AG09309 (cell line): ENCODE measurements at places on chromosomes 16 and 17.

DNA sequence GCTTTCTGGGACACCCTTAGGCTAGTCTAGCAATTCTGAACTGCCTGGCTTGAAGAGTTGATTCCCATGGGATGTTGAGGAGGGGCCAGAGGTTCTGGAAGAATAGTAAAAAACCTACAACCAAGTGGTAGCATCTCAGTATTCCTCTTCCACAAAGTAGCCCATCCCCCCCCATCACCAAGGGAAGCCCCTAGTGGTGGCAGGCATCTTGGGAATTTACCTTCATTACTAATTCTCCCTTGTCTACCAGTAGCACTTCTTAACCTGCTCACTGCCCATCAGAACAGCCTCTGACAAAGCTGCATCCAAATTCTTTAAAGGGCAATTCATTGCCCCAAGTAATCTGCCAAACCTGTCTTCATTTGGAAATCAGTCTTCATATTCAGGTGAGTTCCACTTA lies 12.8 kb upstream of the RAB11FIP4 start:
- no peak for DNase-seq

DNA sequence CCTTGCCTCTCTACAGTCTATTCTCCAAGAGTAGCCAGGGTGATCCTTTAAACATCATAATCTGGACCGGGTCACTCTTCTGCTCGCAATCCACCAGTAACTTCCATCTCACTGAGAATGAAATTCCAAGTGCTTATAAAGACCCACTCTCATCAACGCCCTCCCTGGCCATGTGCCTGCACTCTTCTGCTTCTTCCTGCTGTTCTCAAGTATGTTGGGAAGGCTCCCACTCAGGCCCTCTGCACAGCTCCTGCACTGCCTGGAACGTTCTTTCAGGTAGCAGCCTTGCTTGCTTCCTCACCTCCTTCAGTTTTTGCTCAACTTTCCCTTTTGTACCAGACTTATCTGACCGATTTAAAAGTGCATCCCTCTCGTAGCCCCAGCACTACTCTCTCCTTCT lies 44.4 kb downstream of the BRD7 start:
- DNase-seq: no peak

DNA sequence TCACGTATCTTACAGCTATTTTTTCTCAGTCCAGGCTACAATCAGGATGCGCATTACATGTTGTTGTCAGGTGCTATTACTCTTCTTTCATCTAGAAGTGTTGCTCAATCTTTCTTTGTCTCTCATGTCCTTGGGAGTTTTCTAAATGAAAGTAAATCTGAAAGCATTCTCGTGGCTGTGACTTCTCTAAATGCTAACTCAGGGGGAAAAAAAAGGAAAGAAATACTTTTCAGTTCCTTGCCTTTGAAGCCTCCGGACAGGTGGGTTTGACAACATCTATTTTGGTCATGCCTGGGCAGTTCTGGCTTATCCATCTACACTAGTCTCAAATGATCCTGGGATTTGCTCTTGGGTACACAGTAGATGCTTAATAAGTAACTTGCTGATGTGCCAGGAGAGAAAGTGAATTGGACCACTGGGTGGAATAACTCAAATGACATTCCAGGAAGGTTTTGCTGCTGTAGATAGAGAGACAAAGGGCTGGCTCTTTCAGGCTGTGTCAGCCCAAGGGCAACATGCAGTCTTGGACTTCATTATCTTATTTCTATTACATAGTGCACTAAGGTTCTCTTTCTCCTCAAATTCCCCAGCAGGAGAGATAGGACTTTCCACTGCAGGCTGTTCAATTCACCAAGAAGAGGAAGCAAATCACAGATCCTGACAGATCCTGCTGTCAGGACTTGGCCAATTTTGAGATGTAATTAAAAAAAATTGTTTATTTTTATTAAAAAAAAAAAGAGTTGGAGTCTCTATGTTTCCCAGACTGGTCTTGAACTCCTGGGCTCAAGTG lies 63.6 kb upstream of the NFAT5 start:
- no peak for DNase-seq

- no peak for DNase-seq
Observed at GRCh38 chr17:48586355-48587258, 3.4 kb downstream of the HOXB3 start.

GRCh38 chr16:69724981-69725479 lies 1.3 kb downstream of the NQO1 start:
- DNase-seq: no peak
